ENCODE measurements at places on chromosomes 1 and 21.

DNA sequence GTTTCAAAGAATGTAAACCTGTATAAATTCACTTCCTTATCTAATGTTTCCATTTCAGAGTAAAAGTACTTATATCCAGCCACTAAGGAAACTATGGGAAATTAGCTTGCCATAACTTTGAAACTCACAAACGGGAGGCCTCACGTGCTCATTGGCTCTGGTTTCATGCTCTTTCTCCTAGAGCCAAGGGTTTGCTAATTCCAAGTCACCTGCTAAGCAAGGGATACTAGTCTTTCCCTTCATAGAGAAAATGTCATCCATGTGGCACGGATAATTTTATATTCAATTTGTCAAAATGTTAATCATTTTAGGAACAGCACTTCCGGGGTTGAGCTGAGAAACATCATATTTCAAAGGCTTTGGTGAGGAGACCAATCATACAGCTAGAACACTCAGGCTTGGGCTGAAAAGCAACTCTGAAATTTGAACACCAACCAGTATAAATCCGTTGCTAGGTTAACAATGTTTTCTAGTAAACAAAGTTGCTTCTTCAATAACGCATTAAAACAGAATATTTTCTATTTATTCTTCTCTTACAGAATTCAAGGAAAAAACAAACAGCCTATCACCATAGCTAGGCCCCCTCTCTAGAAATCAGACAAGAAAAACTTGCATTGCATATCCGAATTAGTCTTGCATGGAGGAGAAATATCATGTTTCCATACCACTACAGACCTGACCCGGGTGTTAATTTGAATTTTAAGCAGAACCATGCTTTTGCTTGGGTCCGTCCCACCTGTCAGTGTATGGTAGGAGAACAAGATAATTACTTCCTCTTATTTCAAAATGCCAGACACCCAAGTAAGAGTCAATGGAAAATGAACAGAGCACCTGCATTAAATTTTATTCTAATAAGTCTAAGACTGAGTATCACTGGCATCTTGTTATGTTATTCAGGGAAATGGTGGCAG is 196.1 kb upstream of the ESRRG start:
- no peak for DNase-seq

GRCh38 chr1:56799605-56800400 is 19.4 kb downstream of the FYB2 start:
- no peak for DNase-seq

GRCh38 chr1:167305706-167306277 is 85.1 kb downstream of the POU2F1 start:
- DNase-seq: no peak

DNA sequence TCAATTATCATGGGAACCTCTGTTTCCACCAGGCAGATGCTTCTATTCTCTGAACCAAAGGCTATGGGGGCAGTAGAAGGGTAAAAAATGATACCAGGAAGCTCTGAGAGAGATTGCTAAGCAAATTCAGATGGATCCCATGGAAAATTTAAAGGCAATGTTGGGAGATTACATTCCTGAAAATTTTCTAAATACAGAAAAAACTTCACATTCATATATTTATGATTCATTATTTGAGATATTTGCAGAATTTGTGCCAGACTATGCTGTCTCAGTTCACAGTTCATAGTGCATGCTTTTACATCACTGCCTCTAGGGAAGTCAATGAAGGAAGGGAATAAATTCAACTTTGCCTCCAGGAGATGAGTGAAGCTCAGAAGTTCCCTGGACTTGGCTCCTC is 57.5 kb downstream of the KCNT2 start:
- no peak for DNase-seq

- no peak for DNase-seq
Observed at GRCh38 chr1:85125891-85126290, 74.9 kb downstream of the SYDE2 start.

GRCh38 chr21:17427831-17428483 is 84.9 kb upstream of the CXADR start:
- no peak for DNase-seq

DNA sequence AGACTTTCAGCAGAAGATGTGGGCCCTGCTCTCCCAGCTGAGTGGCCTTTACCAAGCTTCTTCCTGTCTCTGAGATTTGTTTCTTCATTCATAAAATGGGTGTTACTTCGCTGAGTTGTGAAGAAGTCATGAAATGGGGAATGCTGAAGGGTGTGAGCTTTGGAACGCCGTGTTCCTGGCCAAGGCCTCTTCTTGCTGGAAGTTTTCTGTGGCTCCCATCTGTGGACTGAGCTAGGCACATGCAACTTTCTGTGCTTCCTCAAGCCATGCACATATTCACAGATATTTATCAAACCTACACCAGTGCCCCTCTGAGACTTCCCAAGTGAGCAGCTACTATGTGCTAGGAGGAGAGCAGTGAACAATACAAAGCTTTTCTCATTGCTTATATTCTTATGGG is 106.3 kb upstream of the JUN start:
- no peak for DNase-seq

- DNase-seq: no peak
Observed at GRCh38 chr1:184210031-184210430, 158.5 kb downstream of the TSEN15 start.

DNA sequence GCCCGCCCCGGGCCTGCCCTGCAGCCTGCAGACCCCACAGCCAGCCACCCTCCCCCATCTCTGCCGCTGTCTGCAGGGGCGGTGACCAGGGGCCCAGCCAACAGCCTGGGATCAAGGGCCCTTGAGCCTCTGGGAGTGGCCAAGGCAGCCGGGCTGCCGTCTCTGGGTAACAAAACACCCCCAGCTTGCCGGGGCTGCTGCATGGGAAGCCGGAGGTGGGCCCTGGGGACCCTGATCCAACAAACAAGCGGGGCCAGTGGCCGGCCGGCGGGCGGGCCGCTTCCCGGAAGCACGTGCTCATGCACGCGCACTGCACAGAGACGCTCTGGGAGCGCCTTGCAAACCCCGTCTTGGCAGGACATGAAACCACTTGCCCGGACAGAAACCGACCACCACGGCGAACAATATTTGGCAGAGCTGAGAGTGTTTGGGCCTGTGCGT is 13.2 kb downstream of the MEGF6 start:
- DNase-seq: no peak

GRCh38 chr21:41671859-41672542 is 94.9 kb downstream of the RIPK4 start:
- DNase-seq: no peak

DNA sequence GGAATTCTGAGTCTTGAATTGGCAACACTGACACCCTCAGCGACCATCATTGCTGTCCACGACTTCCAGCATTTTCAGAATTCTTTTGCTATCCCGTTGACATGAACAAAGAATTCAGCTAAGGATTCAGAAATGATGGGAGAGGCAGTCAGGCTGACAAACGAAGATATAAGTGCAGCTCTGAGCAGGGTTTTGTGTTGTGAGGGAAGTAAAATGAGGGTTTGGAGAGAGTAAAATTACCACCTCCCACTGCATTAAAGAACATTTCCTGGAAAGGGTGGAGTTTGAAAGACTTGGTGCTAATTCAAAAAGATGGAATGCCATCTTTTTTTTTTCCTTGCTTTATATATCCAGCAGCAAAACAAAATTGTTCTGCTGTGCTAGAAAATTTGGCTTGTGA is 4.9 kb upstream of the ELK4 start:
- no peak for DNase-seq

GRCh38 chr1:115837341-115837739 is 3.6 kb downstream of the NHLH2 start:
- no peak for DNase-seq

DNA sequence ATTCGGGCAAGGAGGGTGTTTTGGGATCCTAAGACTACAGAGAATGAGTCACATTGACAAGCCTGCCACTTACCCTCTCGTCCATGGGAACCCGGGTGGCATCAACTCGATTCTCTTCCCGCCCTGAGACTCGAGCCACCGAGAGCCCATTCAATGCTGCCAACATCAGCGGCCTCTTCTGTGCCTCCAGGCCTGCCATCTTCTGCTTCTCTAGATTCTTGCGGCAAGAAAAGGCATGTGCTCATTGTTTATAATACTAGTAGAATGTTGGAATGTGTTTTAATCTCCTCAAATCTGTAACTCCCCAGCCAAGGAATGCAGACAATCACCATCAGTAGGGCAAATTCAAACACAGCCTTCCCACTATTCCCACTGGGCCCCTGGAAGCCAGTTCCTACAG is 96.9 kb downstream of the SMYD2 start:
- DNase-seq: no peak

DNA sequence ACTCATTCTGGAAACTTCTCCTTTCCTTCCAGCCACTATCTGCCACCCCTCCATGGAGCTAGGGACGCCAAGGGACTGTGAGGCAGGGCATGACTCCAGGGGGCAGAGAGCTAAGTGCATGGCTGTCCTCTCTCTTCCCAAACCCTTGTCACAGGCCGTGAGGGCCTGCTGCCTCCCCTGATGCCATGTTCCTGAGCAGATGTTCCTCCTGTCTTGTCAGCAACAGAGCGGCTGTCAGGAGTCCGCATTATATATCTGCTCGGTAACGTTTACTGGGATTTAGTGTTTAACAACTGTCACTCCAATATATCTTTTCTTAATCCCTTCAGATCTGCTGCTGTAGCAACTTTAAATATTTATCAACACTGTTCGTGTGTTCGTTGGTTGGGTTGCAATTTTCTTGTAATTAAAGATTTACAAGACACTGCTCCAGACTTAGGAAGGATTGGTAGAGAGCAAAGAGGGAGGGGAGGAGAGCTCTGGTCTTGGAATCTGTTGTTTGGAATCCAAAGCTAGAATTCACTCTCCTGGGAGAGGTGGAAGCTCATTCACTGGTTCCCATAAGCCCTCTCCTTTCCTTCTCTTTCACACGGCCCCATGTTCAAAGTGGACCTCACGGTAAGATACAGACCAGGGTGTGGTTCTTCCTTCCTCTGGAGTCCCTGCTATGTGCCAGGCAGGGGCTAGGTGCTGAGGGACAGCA is 76.2 kb downstream of the MDM4 start:
- no peak for DNase-seq

DNA sequence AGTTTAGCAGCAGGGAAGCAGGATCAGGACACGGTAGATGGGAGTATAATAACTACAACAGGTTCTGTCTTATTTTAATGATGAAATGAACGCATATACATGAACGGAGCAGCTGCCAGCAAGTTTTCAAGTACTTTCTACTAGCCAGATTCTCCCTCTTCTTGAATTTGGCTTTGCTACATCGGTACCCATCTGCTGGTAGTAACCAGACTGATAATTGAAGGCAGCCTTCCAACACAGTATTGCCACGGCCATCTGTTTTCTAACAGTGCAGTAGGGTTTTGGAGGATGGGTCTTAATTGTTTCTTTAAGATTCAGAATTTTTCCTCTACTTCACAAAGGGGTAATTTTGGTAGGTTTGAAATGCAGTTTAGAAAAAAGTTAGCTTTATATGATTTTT is 33.4 kb downstream of the CENPF start:
- no peak for DNase-seq

- no peak for DNase-seq
Observed at GRCh38 chr21:24197923-24198322, 1409.4 kb downstream of the MRPL39 start.

GRCh38 chr1:187300081-187300480 is 471.3 kb downstream of the PLA2G4A start:
- DNase-seq: no peak

DNA sequence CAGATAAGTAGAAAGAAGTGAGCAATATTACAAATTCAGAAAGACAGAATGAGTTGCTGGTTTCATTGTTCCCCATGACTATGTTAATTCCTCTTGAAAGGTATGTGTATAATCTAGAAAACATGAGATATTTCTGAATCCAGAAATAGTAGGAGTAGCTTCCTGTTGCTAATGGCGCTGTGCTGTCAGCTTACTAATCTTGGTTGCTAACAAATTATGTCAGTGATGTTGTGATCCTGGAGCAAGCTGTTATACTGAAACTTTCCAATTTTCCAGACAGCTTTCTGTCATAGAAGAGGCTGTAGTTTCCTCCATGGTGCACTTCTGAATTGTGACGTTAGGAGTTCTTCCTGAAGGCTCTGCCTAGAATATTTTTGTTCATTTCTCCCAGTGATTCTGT is 372.3 kb downstream of the USP25 start:
- no peak for DNase-seq

DNA sequence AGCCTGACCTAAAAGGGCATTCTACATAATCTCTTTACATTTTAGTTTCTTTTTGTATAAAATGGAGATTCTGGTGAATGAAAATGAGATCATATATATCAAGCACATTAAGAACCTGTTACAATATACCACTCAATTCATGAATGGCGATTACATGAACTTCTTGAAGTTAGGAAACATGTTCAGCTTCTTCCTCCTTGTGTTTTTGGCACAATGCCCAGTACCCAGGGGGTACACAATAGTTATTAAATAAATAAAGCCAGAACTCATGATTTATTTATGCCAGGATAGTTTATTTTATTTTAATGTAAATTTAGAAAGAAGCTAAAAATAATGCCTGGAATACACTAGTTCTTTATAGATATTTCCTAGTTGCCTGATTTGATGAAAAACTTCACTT is 186.0 kb upstream of the PTGFR start:
- no peak for DNase-seq

Measured in activated CD4-positive, CD25-positive, alpha-beta regulatory T cell (primary cell).